NCI-H82 (cell line): ENCODE measurements at places on chromosomes 13 and 19.

- DNase-seq: no peak
Measured at GRCh38 chr13:40571338-40571963, 95.0 kb downstream of the FOXO1 start.

- DNase-seq: peak; percentile 69
Measured at GRCh38 chr19:7970716-7971448, 27.4 kb upstream of the TIMM44 start.

DNA sequence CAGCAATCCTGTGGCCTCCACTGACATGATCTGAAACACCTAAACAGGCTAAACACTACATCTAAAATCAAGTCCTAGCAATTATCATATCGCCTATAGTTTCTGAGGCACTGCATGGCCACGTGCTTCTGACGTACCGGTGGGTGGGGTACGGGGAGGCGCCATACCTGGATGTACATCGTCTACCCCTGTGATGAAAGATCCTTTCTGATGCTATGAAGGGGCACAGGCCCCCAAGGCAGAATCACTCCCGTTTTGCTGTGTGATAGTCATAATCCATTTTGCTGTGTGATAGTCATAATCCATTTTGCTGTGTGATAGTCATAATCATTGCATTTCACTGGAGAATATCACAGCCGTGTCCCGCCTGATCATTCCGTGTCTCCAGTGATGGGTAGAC is 118.7 kb upstream of the SOX1 start:
- DNase-seq: no peak

DNA sequence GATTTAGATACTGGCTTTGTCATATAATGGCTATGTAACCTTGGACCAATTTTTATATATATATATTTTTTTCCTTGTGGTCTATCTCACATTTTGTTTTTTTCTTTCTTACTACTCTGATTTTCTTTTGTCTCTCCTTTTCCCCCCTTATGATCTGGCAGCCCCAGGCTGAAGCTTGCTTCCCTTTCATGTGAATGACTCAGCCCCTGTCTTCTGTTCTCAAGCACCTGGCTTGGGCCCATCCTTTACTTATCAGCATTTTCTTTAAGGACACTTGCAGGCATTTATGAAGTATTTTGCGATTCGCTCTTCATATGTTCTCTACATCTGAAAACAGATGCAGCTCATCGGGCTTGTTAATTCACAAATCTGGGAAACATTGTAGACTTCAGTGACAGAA is 163.6 kb downstream of the SPRY2 start:
- DNase-seq: no peak

DNA sequence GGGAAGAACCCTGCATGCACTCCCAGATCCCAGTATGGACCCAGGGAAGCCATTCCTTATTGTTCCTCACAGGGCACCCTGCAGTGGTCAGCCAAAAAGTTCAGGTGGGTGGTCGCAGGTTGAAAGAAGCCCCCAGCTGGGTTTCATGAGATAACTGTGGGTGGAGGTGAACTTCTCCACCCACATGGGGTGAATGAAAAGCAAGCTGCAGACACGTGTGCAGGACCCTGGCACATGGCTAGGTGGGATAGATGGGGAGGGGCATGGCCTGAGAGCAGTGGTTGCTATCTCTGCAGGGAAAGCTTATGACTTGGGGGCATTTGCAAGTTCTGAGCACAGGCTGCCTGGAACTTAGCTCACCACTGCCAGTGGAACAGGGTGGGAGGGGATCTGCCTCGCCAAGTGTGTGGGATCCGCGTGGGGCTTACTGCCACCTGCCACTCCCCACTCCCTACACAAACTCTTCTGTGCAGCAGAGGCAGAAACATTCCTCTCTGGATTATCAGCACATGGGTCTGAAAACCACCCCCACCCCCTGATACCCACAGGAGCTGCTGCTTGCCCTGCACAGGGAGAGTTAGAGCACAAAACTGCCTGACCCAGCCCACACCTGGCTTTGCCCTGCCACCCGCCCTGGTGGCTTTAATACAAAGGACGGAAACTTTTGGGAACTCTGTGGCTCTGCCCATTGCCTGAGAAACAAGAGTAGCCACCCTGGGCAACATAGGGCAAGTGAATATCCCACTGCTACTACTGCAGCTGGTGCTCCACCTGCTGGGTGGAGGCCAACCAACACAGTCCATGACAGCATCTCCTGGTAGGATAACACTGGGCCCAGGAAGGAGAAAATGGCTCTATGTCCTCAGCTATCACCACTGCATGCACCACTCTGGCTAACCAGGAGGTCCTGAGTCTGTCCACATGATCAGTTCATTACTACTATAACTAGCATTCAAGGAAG is 24.4 kb downstream of the PLA2G4C start:
- peak; percentile 59 for DNase-seq

DNA sequence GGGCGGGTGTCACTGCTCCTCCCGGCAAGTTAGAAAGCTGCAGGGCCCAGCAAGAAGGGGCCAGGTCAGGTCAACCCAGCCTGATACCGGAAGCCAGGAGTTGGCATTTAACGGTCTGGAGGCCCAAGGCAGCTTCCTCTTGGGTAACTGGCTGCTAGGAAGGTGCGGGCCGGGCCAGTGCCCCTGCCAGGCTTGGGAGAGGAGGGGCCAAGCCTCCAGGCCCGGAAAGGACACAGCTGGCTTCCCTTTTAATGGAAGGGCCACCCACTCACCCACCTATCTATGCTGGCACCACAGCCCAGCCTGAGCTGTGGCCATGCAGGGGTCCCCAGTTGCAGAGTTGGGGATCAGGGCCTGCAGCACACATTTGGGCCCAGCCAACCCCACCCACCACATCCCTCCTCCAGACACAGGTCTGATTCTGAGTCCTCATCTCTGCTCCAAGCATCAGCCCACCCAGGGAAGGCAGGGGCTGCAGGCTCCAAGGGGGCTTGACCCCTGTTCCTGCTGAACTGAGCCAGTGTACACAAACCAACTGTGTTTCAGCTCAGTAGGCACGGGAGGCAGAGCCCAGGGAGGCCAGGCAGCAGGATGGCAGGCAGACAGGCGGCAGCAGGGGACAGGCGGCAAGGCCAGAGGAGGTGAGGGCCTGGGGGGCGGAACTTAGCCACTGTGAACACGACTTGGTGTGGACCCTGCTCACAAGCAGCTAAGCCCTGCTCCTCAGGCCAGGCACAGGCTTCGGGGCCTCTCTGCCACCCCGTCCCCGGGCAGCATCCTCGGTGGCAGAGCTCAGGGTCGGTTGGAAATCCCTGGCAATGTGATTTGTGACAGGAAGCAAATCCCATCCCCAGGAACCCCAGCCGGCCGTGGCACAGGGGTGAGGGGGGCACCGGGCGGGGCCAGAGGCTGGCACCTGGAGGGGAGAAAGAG is 40.8 kb downstream of the ZSWIM4 start:
- no peak for DNase-seq

DNA sequence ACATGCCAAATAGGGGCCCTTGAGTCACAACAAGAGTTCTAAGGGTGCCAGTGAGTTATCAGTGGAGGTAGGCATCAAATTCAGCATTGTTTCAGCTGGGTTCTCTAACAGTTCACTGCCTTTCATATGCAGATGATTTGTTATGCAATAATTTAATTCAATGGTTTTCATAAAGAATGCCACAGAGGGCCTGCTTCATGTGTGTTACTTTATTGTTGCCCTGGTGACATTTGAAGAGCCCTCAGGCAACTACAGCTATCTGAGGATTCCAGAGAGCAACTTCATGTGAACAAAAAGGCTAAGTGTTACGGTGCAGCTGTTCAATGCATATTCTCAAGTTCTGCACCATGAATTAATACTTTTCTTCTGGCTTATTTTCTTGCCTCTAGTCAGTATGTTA is 43.1 kb upstream of the STARD13 start:
- no peak for DNase-seq

DNA sequence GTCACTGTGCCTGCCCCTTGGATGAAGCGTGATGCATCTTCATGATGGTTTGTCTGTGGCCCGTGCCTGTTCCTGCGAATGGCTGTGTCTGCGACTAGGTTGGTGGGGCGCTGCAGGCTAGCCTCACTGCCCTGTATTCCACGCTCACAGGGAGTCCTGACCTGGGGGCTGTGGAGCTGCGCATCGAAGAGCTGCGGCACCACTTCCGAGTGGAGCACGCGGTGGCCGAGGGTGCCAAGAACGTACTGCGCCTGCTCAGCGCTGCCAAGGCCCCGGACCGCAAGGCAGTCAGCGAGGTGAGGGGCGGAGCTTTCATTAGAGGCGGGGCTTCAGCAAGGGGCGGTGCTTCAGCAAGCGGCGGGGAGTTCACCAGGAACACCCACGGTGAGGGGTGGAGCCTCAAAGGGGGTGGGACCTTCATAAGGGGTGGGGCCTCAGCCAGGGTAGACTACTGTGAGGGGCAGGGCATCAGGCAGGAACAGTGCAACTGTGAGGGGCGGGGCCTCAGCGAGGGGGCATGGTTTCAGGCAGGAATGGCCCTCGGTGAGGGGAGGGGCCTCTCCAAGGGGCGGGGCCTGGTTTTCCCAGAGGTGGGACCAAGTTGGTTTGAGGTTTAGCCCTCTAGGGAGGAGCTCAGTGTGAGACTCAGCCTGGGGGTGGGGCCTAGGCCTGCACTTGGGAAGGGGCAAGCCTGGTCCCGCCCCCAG is 17.2 kb downstream of the PKN1 start:
- DNase-seq: peak; percentile 88

- DNase-seq: no peak
Measured at GRCh38 chr13:85277748-85278147, 521.5 kb downstream of the SLITRK6 start.

DNA sequence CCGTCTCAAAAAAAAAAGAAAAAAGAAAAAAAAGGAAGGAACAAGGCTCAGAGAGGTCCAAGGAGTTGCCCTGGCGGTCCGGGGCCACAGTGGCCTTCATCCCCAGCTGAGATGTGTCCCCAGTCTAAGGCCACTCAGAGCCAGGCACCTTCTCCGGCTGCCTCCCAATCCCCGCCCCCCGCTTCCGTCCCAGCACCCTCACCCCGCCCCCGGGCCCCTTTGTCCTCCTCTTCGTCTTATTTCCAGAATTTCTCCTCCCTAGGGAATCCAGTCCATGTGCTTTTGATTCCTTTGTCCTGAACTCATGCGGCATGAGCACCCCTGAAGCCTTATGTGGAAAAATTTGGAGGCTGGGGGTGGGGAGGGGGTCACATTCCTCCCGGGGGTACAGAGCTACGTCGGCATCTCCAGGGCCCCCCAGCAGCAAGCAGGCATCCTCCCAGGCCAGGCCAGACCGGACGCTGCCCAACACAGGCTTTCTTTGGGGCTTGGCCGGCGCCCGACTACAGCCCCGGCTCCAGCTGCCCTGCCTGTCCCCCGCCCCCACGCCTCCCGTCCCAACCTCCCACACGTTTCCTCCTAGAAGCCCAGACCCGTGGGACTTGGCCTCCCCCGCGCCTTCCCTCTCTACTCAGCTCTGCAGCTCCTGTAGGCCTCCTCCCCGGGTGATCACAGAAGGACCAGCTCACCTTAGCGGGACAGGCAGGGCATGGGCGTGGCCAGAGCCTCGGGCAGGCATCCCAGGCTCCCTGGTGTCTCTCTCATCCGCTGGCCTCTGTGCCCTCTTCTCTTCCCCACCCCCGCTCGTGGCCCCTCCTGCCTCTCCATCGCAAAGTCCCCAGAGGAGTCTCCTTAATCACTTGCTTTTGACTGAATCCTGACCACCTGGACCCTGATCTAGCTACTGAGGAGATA is 17.8 kb upstream of the ADGRE5 start:
- DNase-seq: peak; percentile 93

GRCh38 chr19:49355909-49356353 is 6.3 kb downstream of the TEAD2 start:
- DNase-seq: no peak

- DNase-seq: no peak
Measured at GRCh38 chr13:113633485-113633873, 24.5 kb downstream of the ATP4B start.

- DNase-seq: no peak
Measured at GRCh38 chr13:101655435-101655834, 203.0 kb downstream of the ITGBL1 start.

- DNase-seq: no peak
Measured at GRCh38 chr13:34035676-34036325, 217.9 kb downstream of the RFC3 start.
